Heart left ventricle (tissue), 16 donors: ENCODE measurements at places on chromosomes 2 and 18.

GRCh38 chr2:186605041-186605440 lies 15.2 kb downstream of the ITGAV start:
- H3K4me1 ChIP-seq = no peaks in the 10 kb centered on the region
- no peak for DNase-seq
- H3K27ac ChIP-seq = peak overlapping the region; percentile 75
- H3K36me3 ChIP-seq = no peaks in the 10 kb centered on the region
- H3K27me3 ChIP-seq = no peaks in the 10 kb centered on the region

GRCh38 chr2:118880501-118880900 lies 33.1 kb upstream of the EN1 start:
- H3K27me3 ChIP-seq = peaks cover 21% of the 10 kb centered on the region
- no peak for DNase-seq
- no peak overlapping the region for H3K27ac ChIP-seq
- no peak overlapping the region for H3K4me3 ChIP-seq

- H3K4me1 ChIP-seq = peaks cover 16% of the 10 kb centered on the region
- no peaks in the 10 kb centered on the region for H3K36me3 ChIP-seq
- peak overlapping the region; percentile 81 for H3K27ac ChIP-seq
- no peaks in the 10 kb centered on the region for H3K27me3 ChIP-seq
- DNase-seq = peak; percentile 59
Observed at GRCh38 chr2:26710743-26711456, 18.4 kb downstream of the KCNK3 start.

- H3K27ac ChIP-seq = no peak overlapping the region
- DNase-seq = no peak
- no peak overlapping the region for H3K4me3 ChIP-seq
- no peaks in the 10 kb centered on the region for H3K36me3 ChIP-seq
- H3K4me1 ChIP-seq = no peaks in the 10 kb centered on the region
- H3K27me3 ChIP-seq = no peaks in the 10 kb centered on the region
Observed at GRCh38 chr2:100621371-100621951, 58.7 kb downstream of the PDCL3 start.

DNA sequence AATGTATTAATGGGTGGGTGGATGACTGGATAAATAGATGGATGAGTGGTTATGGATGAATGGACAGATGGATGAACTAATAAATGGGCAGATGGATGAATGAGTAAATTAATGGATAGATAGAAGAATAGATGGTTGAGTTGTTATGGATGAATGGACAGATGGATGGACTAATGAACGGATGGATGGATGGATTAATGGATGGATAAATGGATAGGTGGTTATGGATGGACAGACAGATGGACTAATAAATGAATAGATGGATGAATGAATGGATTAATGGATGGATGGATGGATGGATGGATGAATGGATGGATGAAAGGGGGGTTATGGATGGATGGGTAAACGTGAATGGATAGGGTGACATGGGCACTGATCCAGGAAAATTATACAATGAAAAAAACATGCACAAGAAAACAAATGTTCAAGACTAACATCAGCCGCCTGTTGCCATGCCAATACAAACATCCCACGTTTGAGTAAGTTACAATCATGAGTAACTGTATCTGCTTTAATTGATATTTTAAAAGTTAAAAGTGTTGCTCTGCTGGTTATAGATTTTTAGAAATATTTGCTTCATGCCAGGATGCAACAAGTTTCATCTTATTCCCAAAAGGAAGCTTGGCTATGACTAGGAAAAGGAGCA lies 20.8 kb downstream of the PXDN start:
- no peak for DNase-seq
- H3K27ac ChIP-seq = no peak overlapping the region

DNA sequence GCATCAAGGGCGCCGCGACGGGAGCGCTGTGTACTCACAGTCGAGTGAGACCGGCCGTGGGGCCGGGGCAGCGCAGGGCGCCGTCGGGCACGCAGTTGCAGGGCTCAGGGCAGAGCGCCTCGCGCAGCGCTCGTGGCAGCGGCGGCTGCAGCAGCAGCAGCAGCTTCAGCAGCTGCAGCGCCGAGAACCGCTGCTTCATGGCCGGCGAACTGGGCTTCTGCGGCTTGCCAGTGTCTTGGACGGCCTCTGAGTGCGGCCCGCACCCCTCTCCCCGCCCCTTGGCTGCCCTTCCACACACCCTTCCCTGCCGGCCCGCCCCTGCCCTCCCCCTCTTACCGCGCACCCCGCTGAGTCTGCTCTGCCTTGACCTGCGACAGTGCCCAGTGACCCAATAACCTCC lies at the start of gene LHCGR:
Gene LHCGR (minus strand): TSS at position 252 of the 400 bp plus-strand sequence. CDS start 53 bp downstream, at position 199.
- peak within 1 kb of the TSS; percentile 31 for H3K4me3 ChIP-seq
- peaks cover 12% of the 10 kb centered on the region for H3K27me3 ChIP-seq
- DNase-seq = no peak

- H3K36me3 ChIP-seq = no peaks in the 10 kb centered on the region
- H3K27ac ChIP-seq = no peak overlapping the region
- no peak overlapping the region for H3K4me3 ChIP-seq
- DNase-seq = no peak
- peaks cover 11% of the 10 kb centered on the region for H3K4me1 ChIP-seq
- no peaks in the 10 kb centered on the region for H3K27me3 ChIP-seq
Observed at GRCh38 chr18:32310101-32310500, 120.3 kb downstream of the MEP1B start.

DNA sequence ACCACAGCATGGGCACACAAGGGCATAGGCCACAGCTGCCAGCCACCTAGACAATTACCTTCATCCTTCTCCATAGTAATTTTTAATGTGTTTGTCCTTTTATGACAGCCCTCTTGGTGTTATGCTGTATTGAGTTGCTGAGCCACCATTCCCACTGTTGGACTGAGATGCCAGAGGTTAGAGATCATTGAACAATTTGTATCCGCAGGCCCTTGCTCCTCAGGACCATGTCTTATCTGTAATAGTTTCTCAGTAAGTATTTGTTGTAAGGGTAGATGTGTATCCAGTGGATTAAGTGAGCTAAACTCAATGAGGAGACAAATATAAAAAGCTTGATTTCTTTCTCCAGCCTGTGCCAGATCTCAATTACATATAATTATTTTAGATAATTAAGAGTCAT lies 832.8 kb upstream of the ID2 start:
- no peak for DNase-seq
- no peak overlapping the region for H3K4me3 ChIP-seq
- no peaks in the 10 kb centered on the region for H3K27me3 ChIP-seq
- no peak overlapping the region for H3K27ac ChIP-seq
- H3K4me1 ChIP-seq = peaks cover 13% of the 10 kb centered on the region

- H3K27me3 ChIP-seq = no peaks in the 10 kb centered on the region
- no peaks in the 10 kb centered on the region for H3K36me3 ChIP-seq
- H3K4me1 ChIP-seq = no peaks in the 10 kb centered on the region
- DNase-seq = no peak
Observed at GRCh38 chr2:75545922-75546321, 14.8 kb downstream of the EVA1A start.

DNA sequence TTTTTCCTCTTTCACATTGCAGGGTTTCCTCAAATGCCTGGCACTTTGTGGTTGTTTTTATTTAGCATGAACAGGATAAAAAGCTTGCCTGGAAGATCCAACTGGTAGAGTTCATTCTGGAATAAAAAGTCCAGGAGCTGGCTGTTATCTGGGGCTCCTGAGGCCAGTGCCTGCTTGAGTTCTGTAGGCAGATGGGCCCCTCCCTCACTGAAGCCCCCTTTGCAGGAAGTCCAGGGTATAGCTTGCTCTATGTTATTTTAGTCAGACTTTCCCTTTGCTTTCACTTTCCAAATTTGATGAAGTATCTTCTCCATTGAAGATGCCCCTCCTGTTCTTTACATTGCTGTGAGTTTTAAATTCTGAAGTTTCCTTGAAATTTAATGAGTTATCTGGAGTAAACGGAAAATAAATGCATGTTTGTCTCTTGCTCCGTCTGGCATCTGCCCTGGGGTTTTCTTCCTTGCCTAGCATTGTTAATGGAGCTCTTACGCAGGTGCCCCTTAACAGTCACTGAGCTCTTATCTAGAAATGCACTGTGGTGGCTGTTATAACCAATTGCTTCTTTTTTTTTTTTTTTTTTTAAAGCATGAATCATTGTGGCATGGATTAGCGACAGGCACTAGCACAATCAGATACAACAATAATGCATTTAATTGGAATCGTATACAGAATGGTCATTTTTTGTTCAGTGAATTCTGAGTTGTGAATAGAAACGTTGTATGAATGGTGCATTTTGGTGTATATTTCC lies 27.0 kb upstream of the LPIN1 start:
- no peak overlapping the region for H3K4me3 ChIP-seq
- H3K4me1 ChIP-seq = no peaks in the 10 kb centered on the region
- no peaks in the 10 kb centered on the region for H3K36me3 ChIP-seq
- peaks cover 5% of the 10 kb centered on the region for H3K27me3 ChIP-seq

DNA sequence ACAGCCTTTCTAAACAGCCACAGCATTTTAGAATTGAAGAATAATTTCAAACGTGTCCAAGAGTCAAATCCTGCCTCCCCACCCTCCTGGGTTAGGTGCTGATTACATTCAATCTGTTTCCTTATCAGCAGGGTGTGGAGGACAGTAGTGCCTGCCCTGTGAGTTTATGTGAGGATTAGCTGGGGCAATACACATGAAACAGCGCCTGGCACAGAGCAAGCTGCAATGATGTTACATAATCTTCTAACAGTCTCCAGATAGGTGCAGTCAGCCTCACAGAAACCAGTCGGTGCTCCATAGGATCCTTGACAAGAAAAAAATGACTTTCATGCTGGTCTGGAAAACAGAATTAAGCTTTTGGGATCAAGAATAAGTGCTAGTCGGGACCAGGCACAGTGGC lies 91.7 kb upstream of the ITGA6 start:
- H3K4me3 ChIP-seq = no peak overlapping the region
- DNase-seq = no peak
- no peak overlapping the region for H3K27ac ChIP-seq
- H3K36me3 ChIP-seq = no peaks in the 10 kb centered on the region
